Omental fat pad (tissue), 4 donors: ENCODE measurements at places on chromosomes 11 and 22.

DNA sequence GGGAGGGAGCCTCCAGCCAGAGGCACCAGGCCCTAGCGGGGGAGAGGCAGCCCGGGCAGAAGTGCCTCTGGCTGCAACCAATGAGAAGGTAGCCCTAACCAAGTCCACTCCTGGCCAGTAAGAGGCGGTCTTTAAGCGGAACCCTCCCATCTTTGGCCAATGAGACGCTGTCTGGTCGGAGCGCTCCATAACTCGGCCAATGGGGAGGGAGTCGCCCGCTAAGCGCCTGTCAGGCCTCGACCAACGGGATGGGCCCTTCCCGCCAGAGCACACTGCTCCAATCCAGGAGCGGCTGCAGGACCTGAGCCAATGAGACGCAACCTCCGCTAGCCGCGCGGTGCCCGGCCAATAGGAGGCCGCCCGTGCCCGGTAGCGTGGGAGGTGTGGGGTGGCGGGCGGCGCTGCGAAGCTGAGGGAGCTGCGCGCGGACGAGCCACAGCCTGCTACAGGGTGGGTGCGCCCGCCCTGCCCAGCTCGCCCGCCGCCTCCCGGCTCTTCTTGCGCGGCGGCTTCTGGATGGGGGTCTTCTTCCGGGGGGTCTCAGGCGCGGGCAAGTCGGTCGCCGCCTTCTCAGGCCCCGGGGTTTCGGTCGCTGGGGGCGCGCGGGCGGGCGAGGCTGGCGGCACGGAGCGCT, 12.6 kb downstream of the SCARF2 start:
- DNase-seq, result no peak

GRCh38 chr11:20790622-20791021, 121.2 kb downstream of the NELL1 start:
- DNase-seq, result no peak

GRCh38 chr11:68889948-68890446, 13.6 kb downstream of the MRPL21 start:
- DNase-seq, result no peak

- no peak for DNase-seq
Measured at GRCh38 chr11:76185511-76185910, 20.8 kb downstream of the WNT11 start.

DNA sequence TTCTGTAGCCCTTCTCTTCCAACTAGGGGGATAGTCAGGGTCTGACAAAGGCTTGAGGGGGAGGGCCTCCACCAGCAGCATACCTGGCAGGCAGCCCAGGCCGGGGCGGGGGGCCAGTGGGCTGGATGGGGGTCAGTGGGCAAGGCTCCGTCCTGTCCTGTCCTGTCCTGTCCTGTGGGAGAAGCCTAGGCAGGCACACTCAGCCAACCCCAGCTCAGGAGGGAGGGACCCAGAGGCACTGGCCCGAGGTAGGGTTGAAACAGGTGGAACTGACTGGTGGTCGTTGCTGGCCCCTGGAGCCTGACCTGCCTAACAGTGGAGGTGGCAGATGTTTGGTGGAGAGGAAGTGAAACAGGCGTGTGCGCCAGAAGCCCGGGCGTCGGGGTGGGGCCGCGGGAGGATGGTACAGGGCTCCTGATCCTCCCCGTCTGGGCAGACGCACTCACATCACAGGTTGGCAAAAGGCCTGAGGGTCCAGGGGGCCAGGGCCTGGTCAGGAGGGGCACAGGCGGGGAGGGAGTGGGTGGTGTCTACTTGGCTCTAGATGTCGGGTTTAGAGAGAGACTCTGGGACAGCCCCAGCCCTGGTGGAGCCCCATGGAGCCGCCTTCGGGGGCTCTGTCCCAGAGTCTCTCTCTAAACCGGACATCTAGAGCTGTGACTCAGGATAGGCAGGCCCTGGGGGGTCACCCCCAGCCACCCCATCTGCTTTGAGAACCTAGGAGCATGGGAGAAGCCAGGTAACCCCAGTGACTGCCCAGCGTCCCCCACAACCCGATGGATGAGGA, 32.5 kb upstream of the GRAMD4 start:
- DNase-seq, result no peak
